Left forelimb (tissue), 1 donor: ENCODE measurements at places on chromosomes 16 and 17.

- DNase-seq, result no peak
These were observed 11.2 kb upstream of the CHST4 start for GRCh38 chr16:71515026-71515425.

- no peak for DNase-seq
These were observed 3.3 kb upstream of the FBXL20 start for GRCh38 chr17:39404542-39405378.

DNA sequence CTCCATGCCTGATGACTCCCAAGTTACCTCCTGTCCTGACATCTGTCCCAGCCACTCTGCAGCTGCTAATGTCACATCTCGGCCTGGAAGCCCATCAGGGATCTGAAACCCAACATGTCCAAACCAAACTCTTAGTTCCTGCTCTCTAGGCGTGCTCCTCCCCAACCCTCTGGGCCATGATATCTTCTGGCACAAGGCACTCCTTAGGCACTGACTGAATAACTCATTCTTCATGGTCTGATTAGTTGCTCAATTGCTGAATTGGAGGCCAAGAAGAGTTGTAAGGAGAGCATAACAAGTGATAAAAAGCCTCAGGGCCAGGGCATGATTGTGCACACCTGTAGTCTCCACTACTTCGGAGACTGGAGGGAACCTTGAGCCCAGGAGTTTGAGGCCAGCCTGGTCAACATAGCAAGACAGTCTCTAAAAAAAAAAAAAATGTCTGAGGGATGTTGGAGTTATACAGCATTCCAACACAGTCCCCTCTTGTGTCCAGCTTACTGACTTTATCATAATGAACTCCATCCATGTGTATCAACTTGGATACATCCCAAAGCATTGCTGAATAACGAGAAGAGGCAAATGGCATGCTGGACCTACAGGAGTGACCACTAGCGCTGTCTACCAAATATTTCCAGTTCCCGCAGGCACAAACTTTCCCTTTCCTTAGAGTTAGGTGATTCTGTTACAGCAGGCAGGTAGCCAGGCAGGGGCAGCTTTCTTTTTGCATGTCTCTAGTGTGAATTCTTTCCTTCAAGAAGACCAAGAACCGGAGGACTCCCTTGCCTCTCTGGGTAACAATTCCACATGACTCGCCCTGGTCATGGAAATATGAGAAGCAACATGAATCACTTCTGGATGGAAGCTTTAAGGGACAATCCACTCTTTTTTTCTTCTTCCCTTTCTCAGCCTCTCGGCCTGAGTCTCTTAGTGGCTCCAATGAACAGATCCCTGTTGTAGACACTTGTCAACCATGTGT is 18.1 kb upstream of the SHCBP1 start:
- no peak for DNase-seq

- DNase-seq, result no peak
These were observed 7.8 kb downstream of the TOX3 start for GRCh38 chr16:52539191-52539590.

- DNase-seq, result no peak
These were observed 264.5 kb downstream of the FTO start for GRCh38 chr16:53968454-53968853.

DNA sequence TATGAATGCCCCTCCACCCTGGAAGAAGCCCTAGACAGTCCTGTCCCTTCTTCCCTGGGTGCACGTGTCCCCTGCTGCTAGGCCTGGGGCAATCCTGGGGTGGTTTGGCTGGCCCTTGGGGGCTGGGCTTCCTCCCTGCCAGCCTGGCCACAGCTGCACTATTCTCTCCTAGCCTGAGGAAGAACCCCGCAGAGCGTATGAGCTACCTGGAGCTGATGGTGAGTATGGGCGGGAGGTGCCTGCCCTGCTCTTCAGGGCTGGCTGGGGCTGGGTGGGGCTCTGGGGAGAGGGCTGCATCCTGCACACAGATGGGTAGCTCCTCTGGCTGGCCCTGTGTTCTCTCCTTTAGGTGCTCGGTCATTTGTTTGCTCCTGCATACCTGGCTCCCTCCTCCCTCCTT is 28.8 kb downstream of the MAP2K3 start:
- DNase-seq, result no peak

GRCh38 chr16:65725156-65725845 is 603.4 kb upstream of the CDH11 start:
- no peak for DNase-seq

DNA sequence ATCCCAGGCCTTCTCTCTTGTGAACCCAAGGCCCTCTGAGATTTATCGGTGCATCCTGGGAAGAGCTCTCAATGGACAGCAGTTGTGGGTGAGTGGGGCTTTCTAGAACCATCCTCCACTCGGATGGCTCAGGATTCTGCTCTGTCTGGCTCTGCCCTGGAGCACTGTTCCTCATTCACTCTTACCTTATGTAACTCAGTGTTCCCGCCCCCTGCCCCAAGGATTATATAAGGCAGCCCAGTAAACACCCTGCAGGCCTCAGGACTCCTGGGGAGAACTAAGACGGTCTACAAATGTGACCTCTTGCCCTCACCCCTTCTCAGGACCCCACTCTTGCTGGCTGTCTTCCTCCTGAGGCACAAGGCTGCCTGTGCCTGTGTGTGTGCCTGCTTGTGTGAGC is 3.8 kb downstream of the RPRML start:
- DNase-seq, result no peak

GRCh38 chr17:77489893-77490255 is 349.1 kb downstream of the SEC14L1 start:
- DNase-seq, result peak; percentile 84

- no peak for DNase-seq
These were observed 53.2 kb downstream of the NDEL1 start for GRCh38 chr17:8488901-8489300.

DNA sequence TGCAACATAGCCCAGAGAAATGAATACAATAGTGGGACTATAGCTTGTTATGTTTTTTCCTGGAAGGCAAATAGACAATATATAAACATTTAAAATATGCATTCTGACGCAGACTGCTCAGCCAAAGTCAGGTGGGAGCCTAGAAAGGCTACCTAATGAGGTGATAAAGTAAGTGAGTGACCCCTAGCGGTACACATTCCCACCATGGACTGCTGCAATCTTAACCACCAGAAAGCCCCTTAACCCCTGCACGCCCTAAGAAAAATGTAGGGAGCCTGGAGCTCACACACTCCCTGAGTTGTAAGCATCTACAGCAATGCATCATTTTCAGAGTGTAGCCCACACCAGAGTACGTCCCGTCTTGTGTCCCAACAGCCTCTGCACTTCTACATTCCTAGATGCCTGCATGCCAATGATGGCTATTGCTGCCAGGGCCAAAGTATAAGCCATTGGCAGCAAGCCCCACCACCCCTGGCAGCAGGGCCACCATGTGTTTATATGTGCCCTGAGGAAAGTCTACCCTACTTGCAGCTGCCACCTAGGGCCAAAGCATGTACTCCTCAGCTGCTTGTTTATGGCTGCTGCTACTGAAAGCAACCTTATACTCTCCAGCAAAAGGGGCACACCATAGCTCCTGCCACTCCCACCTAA is 127.6 kb downstream of the KIF2B start:
- DNase-seq, result no peak

GRCh38 chr17:17910060-17910459 is 62.1 kb downstream of the TOM1L2 start:
- DNase-seq, result no peak

- no peak for DNase-seq
These were observed 18.8 kb downstream of the XPO6 start for GRCh38 chr16:28192806-28193529.

GRCh38 chr16:57470711-57471110 is 8.2 kb downstream of the POLR2C start:
- no peak for DNase-seq

DNA sequence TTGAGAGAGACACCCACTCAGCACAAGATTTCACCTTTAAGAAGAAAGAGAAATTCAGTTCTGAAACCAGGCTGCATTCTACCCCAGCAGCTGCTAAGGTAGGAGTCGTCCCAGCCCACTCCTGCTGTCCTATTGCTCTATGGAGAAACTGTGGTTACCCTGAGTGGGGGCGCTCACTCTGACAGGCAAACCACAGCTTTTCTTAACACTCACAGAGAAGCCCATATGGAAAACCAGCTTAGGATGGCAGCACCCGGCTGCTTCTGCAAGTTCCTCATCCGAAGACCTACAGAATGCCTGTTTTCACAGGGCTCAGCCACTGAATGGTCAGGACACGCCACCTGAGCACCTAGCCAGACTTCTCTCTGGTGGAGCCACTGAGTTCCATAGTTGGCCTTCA is 7.5 kb downstream of the ATP5PD start:
- DNase-seq, result no peak

- DNase-seq, result peak; percentile 69
These were observed 481 bp downstream of the CNTROB start for GRCh38 chr17:7932483-7932891.

- peak; percentile 28 for DNase-seq
These were observed 130.0 kb upstream of the HS3ST2 start for GRCh38 chr16:22683730-22684573.

- DNase-seq, result no peak
These were observed 96.2 kb upstream of the CDYL2 start for GRCh38 chr16:80900593-80900954.

GRCh38 chr16:55754056-55754455 is 78.8 kb downstream of the CES1 start:
- DNase-seq, result no peak

DNA sequence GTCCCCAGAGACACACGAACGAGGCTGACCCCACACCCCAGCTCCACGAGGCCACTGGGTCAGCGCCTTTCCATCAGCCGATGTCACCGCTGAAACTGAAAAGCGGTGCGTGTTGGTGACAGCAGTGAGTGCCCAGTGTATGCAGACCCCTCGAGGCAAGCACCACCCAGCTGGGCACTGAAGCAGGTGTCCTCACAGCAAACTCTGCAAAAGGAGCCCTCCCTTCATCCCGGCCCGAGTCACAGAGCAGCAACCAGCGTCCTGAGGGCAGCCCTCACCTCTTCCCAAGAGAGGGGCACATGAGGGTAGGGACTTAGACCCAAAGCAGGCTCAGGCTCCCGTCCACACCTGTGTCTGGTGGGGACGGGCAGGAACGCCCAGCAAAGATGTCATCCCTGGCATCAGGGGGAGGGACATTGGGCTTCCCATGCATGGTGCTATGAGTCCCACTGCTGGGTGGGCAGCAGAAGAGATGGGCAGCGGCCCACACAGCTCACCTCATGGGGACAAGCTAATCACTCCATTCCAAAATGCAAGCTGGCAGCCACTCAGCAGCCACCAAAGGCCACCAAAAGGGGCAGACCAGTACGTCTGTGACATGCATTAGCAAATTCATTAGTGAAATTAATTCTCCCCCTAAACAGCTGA is 49.2 kb downstream of the RBFOX3 start:
- DNase-seq, result no peak

- no peak for DNase-seq
These were observed 57.3 kb downstream of the MAF start for GRCh38 chr16:79543219-79543618.

GRCh38 chr17:66146394-66146793 is 45.5 kb downstream of the CEP112 start:
- no peak for DNase-seq
